Hepatic stellate cell (primary cell): ENCODE measurements at places on chromosomes 4 and X.

GRCh38 chr4:3867403-3868100 lies 101.4 kb downstream of the ADRA2C start:
- no peak for DNase-seq

DNA sequence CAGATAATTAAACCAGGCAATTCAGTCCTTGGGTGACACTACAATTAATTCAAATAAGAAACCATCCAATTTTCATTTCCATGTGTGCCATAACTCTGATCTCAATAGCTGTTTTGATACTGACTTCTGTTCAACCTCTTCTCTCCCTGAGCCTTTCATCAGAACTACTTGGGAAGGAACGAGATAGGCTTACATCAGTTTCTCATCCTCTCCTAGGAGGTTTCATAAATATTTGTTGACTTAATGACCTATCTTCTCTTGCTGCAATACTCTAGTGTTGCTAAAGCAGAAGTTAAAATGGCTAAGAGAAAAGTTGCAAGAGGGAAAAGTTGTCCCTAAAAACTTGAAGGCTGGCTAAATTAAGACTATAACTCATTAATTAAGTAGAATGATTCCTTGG lies 41.8 kb downstream of the PRKG2 start:
- no peak for DNase-seq

DNA sequence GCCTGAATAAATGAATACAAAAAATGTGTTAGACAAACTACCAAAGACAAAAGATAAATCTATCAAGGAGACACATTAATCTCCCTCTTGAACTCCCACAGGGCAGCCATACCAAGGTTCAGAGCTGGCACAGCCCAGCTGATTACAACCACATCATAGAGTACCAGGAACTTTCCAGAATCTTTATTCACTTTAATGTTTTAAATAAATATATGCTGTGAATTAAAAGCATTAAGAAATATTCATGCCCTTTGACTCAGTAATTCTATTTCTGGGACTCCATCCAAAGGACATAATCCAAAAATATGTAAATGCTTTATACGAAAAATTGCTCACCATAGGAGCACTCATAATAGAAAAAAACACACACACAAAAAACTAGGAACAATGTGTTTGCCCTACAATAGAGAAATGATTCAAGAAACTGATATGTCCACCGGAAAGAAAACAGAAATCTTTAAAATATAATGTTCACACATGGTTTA lies 126.0 kb downstream of the LDB2 start:
- peak; percentile 24 for DNase-seq

DNA sequence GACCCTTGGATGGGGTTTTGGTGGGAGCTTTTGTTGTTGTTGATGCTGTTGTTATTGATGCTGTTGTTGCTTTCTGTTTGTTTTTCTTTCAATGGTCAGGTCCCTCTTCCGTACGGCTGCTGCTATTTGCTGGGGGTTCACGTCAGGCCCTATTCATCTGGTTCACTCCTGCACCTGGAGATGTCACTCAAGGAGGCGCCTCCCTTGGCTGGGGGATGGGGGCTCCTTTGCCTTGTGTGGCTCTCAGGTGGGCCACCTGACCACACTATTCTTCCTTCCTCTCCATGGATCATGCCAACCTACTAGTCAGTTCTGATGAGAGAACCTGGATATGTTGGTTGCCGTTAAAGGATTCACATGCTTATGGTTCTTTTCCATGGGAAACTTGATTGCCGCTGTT lies 39.1 kb upstream of the PRPS1 start:
- no peak for DNase-seq

DNA sequence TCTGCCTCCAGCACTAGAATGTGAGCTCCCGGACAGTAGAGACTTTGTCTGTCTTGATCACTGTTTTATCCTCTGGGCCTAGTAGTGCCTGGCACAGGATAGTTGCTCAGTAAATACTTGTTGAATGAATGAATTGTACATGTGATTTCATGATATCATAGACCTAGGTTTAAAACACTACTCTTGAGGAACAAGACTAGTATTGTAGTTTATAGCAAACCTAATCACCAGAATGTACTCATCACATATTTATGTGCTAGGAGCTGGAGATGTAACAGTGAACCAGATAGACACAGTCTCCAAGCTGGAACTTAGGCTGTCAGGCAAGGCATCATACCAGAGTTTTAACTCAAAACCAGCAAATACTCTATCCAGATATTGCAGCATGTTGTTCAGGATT lies 23.5 kb downstream of the GAB3 start:
- no peak for DNase-seq

DNA sequence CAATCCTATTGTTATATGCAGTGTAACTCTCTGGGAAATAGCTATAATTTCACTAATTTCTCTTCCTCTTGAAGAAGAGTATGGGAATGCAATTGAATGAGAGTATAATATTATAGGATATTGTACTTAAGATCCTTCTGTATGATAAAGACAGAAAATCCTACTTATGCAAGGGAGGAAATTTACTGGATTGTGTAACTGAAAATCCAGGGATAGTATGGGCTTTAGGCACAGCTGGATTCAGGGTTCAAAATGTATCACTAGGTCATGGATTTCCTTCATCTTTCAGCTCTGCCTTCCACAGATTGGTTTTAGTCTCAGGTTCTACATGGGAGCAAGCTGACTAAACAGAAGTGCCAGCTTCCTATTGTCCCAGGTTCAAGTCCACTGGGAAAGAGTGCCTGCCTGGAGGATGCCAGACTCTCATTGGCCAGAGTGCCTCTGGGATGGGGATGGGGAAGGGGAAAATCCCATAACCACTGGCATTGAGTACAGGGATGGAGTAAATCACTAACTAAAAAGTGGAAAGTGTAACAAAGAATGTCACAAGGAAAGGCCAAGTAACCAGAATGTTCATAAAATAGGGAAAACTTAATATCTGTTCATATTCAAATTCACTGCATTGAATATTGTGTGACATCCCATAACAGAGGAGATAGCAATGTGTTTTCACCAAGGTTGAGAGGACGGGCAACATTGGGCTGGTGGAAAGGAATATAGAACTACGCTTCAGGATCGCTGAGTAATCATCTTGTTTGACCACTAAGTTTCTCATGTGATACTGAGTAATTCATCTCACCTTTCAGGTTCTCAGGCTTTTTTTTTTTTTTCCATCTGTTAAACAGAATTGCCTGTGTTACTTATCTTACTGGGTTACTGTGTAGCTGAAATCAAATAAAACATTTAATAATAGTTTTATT lies 75.7 kb downstream of the ANXA3 start:
- DNase-seq: no peak

DNA sequence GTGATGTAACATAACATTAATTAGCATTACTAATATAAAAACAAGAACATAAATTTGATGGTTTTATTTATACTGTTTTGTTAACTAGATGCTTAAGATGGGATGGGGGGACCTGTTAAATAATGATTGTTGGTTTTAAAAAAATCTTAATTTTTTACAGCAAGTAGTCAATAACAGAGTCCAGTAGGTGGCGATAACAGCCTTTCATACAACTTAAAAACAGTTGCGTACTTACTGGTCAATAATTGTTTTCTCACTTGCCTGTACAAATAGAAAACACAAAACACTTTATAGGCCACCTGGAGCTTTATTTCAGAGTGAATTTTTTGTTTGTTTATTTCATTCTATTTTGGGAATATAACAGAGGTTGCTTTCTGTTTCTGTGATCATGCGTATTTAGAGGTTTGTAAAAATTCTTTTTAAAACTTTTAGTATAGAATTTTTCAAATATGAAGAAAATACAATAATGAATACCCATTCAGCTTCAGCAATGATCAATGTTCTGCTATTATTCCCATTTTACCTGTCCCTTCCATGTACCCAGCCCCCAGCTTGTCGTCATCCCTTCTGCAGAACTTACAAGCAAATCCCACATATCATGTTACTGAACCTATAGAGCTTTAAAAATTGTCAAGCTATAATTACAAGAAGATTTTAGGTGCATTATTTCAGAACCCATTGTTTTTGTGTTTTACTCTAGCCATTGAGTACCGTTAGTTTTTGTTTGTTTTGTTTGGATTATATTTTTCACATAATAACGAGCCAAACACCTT lies 97.1 kb downstream of the MRPL1 start:
- peak; percentile 9 for DNase-seq

- no peak for DNase-seq
Measured at GRCh38 chrX:41912923-41913322, 10.4 kb downstream of the CASK start.

GRCh38 chr4:157114671-157115070 lies 38.7 kb downstream of the GLRB start:
- DNase-seq: no peak

DNA sequence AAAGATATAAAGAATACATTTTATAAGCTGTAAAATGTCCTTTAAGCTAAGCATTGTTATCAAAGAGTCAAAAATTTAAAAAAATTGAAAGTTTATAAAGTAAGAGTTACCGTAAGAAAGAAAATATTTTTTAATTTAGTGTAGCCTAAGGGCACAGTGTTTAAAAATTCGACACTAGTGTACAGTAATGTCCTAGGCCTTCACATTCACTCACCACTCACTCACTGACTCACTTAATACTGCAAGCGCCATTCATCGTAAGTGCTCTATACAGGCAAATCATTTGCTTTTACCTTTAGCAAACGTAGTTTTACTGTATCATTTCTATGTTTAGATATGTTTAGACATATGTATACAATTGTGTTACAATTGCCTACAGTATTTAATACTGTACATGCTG lies 20.2 kb downstream of the GLRA3 start:
- no peak for DNase-seq

- no peak for DNase-seq
Measured at GRCh38 chrX:45711231-45711630, 510.6 kb upstream of the DIPK2B start.

DNA sequence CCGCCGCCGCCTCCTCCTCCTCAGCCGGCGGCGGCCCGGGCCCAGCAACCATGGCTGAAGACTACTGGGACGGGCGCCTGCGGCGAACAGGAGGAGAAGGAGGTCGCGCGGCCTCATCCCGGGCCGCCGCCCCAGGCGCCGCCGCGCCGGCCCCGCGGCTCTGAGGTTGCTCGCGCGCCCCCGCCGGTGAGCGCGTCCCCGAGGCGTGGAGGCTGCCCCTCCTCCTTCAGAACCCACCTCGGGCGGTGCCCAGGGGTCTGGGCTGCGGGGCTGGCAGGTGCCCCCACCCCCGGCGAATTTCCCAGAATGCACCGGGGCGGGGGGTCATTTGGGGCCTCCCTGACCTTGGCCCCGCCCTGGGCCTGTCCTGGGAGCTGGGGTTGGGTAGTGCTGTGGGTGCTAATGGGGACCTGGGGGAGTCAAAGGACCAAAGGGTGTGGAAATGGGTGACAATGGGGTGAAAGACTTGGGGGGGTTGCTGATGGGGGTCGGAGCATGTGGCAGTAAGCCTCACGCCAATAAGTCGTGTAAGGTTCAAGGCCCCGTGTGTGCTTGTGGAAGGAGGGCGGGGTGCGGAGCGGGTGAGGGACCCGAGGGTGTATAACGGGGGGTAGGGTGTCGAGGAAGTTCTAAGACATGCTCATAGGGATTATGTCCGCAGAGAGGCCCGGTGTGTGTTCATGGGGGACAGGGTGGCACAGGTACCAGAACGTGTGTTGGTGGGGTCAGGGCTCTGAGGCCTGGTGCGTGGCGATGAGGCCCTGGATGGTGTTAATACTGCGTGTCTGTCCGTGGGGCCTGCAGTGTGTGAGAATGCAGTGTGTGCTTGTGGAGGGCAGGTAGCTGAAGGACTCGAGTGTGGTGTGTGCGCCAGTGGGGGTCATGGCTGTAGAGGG lies 687 bp downstream of the CDK16 start:
- DNase-seq: peak; percentile 41

DNA sequence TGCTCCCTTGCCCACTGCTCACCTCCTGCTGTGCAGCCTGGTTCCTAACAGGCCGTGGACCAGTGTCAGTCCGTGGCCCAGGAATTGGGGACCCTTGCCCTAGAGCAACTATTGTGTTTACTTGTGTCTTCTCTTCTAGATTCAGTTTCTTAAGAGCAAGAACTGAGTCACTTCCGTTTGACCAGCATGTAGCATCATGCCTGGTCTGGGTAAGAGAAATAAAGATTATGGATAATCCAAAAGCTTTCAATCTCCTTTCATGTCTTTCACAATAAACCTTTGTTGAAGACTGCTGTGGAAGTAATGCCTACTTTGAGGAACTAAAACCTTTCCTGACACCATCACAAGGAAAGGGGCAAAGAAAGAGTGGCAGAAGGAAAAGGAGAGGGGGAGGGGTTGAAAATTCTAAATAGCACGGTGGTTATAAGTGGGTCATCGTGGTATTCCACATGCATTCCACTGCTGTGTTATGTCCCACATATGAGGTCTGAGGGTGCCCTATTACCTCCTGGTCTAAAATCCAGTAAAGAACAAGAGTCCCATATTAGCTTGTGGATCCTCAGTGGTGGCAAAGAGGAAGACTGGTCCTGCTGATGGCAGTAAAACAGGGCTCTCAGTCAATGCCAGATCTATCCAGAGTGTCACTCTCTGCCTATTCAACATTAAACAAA lies 133.4 kb downstream of the RASL11B start:
- no peak for DNase-seq

- no peak for DNase-seq
Measured at GRCh38 chr4:144579411-144580030, 66.4 kb upstream of the HHIP start.

- DNase-seq: no peak
Measured at GRCh38 chr4:109648997-109649575, 54.2 kb downstream of the CASP6 start.

DNA sequence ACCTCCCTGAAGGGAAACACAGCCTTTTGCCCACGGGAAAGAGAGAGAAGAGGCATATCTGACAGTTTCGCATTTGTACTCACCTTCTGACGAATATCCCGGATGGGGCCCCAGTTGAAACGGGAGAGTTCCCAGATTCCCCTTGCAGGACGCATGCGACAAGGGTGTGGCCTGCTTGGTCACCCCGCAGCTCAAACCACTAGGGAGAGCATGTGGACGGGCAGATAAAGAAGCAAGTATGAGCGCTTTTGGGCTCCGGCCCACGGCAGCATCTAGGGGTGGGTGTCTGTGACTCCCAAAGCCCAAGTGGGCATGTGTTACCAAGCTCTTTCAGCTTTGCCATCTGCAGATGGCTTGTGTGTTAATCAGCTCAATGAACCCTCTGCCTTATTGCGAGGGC lies 70.1 kb upstream of the MED14 start:
- no peak for DNase-seq

- DNase-seq: no peak
Measured at GRCh38 chr4:168844353-168845049, 165.6 kb downstream of the CBR4 start.

- DNase-seq: no peak
Measured at GRCh38 chr4:23873717-23874535, 15.9 kb downstream of the PPARGC1A start.
